ENCODE measurements at places on chromosomes 16 and 17. TPM values are rescaled to one million over a fixed set of nuclear protein-coding genes. Genes with fewer than 3 reads are reported as not detected.

The HEATR9 gene
- 0.16 TPM for polyA plus RNA-seq

The TMEM238L gene
- not detected for polyA plus RNA-seq

The ZKSCAN2 gene
- 10.5 TPM for polyA plus RNA-seq

The MT1F gene
- 5.7 TPM for polyA plus RNA-seq
